Activated CD4-positive, alpha-beta T cell treated with anti-CD3 and anti-CD28 coated beads for 48 hours (primary cell): ENCODE measurements at places on chromosomes 4 and X.
A peak's percentile ranks its signal among the peaks of the same experiment; 100 is the strongest.

- no peak for DNase-seq
Measured at GRCh38 chrX:128848374-128848773, 674.9 kb downstream of the SMARCA1 start.

- no peak for DNase-seq
Measured at GRCh38 chrX:120140293-120140981, 18.0 kb upstream of the RHOXF2 start.

DNA sequence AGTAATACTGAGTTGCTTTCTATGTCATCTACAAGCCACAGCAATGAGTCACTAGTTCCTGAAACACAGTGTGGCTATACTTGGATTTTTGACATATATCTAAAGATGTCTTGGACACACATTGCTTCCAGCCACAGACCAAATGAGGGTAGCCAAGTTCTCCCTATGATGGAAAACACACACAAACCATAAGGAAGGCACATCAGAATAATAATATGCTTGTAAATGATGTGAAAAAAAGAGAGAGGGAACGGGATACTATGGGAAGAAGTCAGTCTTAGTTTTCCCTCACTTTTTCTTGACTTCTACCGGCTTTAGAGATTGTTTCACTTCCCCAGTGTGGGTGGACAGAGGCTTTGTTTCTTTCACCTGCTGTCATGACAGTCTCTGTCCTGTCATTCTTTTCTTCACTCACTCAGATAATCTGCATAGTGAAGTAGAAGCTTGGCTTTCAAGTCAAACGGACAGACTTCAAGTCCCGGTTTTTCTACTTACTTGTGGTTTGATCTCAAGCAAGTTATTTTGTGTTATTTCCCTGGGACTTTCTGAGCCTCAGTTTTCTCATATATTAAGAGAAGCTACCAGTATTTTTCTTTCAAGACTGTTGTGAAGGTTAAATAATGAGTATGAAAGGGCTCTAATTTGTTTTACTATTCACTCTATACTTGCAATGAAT lies 34.7 kb downstream of the P2RY10 start:
- DNase-seq: peak; percentile 4

- no peak for DNase-seq
Measured at GRCh38 chrX:136452614-136453013, 35.1 kb upstream of the BRS3 start.

GRCh38 chrX:85326234-85327059 lies 53.0 kb downstream of the POF1B start:
- DNase-seq: no peak

DNA sequence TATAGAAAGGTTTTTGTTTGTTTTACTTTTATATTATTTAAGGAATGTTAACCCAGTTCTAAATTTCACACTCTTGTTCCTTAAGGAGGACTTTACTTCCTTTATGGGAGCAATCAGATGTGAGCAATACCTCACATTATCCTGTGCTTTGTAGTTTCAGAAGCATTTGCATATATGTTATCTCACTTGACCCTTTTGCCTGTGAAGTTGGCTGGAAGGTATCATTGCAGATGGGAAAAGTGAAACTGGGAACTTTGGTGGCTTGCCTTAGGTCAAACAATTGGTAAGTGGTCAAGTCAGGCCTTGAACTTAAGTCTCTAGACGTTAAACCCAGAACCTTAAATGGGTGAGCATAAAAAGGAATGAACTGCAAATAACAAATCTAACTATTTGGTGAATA lies 90.6 kb downstream of the AREG start:
- DNase-seq: no peak

GRCh38 chrX:123422875-123423274 lies 238.8 kb downstream of the GRIA3 start:
- DNase-seq: peak; percentile 1

GRCh38 chrX:13147147-13147546 lies 102.7 kb upstream of the FAM9C start:
- DNase-seq: no peak

GRCh38 chr4:14177987-14178386 lies 550.5 kb upstream of the BOD1L1 start:
- peak; percentile 7 for DNase-seq

DNA sequence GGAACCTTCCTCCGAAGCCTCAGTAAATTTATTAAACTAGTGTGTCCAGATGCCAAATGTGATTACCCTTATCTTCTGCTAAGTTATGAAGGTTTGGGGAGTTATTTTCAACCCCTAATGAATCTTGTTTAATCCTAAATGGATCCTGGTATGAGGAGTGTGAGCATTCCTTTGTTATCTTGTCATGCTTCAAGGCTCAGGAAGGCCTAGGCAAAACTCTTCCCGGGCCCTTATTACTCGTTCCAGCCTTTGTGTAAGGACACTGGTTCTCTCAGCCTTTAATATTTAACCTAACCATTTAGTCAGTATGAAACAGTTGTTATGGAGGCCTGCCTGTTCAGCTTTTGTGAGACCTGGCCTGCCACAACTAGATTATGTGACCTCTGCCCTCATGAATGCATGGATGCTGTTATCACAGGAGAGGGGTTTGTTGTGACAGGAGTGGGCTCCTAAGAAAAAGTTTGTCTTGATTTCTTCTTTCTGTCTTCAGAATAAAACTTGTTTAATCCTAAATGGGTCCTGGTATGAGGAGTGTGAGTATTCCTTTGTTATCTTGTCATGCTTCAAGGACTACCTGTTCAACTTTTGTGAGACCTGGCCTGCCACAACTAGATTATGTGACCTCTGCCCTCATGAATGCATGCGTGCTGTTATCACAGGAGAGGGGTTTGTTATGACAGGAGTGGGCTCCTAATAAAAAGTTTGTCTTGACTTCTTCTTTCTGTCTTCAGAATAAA lies 181.7 kb downstream of the SLC39A8 start:
- no peak for DNase-seq

- no peak for DNase-seq
Measured at GRCh38 chrX:426881-427280, 40.2 kb upstream of the PPP2R3B start.

- no peak for DNase-seq
Measured at GRCh38 chrX:116417214-116417613, 19.2 kb upstream of the SLC6A14 start.

DNA sequence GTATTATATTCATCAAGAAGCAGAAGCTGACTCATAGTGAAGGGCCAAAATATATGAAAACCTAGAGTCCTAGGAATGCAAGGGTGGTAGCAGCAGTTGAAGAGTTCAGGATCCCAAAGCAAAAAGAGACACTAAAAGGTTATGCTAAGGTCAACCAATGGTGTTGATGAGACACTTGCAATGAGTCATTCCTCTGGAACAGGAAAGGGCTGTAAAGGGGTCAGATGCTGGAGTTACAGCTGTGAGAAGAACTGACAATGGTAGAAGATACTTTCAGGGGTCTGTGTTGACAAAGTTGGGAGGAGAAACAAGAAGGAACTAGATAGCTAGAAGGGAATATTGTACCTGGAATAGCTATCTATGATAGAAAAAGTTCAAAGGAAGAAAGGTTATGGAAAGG lies 47.5 kb downstream of the ZGRF1 start:
- no peak for DNase-seq

- no peak for DNase-seq
Measured at GRCh38 chrX:32780109-32780508, 431.2 kb downstream of the DMD start.

DNA sequence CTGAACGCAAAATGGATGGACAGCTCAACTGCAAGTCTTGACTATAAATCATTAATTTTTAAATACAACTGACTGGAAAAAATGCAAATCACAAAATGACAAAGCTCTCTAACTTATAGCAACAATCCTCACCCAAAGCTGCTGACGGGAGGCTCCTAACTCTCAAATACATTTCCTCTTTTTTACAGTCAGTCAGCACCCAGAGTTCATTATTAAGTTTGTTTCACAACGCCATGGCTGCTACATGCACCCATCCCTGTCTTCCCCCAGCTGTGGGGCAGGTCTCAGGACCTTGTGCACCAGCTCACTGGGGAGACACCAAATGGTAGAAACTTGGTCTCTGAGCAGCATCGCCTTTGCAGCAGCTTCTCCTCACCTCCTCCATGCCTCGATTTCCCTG lies 97.6 kb downstream of the SLC34A2 start:
- no peak for DNase-seq

GRCh38 chr4:159280442-159281172 lies 177.7 kb downstream of the RAPGEF2 start:
- no peak for DNase-seq

DNA sequence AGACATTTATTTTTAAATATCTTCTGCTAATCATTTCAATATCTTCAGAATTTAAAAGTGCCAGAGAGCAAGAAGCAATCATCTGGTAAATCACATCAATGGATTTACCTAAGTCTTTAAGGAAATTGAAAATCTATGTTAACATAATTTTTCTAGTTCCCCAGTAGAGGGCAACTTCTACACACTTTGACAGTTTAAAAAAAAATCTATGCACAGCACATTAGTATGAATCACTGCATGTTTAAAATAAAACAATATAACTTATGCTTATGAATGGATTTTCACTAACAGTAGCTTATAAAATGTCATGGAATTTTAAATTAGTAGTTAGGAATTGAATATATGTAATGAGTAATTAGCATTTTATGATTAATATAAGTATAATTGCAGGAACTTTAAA lies 126.5 kb downstream of the REELD1 start:
- no peak for DNase-seq

- DNase-seq: no peak
Measured at GRCh38 chrX:119042996-119043395, 29.8 kb upstream of the CT47C1 start.

GRCh38 chr4:151993521-151993920 lies 232.7 kb upstream of the GATB start:
- DNase-seq: no peak

DNA sequence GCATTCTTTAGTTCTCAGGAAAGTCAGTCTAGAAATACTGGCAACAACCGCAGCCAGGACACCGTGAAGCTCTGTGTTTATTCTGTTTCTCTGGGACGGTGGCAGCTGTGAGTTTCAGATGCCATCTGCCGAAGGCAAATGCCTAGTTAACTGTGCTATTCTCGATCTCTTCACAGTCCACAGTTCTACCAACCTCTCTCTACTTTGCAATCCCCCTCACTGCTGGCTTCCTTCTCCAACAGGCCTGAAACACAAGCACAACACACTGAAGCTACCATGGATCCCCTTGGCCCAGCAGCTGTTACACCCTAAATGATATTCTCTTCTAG lies 118.8 kb downstream of the ZNF827 start:
- no peak for DNase-seq
